ENCODE measurements at places on chromosomes 3 and 15. TPM values are rescaled to one million over a fixed set of nuclear protein-coding genes. Genes with fewer than 3 reads are reported as not detected.

The PARP15 gene
- 0.97 TPM for total RNA-seq

The C3orf20 gene
- not detected for total RNA-seq

The CCDC9B gene
- total RNA-seq, result 5.9 TPM

The EPHA3 gene
- 10.9 TPM for total RNA-seq

The MUC20 gene
- total RNA-seq, result 17.6 TPM

The WHAMM gene
- 5.6 TPM for total RNA-seq

The CHRM5 gene
- total RNA-seq, result not detected

The HDC gene
- total RNA-seq, result not detected

The CFAP20DC gene
- not detected for total RNA-seq

The SLC6A20 gene
- not detected for total RNA-seq
